ENCODE measurements at places on chromosomes 1 and 21.

DNA sequence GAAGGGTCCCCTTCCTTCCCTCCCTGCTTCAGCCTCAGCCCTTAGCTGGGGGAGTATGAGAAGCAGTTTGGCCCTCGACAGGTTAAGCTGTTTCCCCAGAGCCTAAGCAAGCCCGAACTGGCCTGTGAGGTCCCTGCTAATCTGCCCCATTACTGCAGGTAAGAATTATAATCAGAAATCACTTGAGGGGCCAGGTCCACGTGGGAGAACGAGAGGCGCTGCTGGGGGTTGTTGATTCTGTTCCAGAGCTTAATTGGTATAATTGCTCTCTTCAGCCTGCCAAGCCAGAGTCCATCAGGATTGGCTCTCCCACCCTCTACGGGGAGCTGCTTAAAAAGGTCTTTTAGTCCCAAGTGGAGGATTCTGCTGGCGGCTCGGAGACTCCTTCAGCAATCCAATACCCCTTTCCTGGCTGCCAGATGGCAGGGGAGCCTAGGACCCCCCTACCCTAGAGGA is 70.8 kb downstream of the UBE2T start:
- DNase-seq: peak; percentile 45

GRCh38 chr1:25476186-25477097 is 45.7 kb downstream of the MACO1 start:
- DNase-seq: no peak

DNA sequence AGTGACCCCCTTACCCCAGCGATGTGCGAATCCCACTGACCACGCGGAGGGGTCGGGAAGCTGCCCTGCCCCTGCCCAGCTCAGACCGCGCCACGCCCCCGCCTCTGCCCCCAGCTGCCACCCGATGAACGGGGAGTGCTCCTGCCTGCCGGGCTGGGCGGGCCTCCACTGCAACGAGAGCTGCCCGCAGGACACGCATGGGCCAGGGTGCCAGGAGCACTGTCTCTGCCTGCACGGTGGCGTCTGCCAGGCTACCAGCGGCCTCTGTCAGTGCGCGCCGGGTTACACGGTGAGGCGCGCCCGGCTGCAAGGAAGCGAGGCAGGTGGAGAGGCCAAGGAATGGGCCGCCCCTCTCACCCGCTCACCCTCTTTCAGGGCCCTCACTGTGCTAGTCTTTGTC is 11.9 kb upstream of the LRRC71 start:
- no peak for DNase-seq

GRCh38 chr1:98898940-98899339 is 105.7 kb downstream of the PLPPR5 start:
- DNase-seq: no peak
